ENCODE measurements at places on chromosomes 4 and X.

DNA sequence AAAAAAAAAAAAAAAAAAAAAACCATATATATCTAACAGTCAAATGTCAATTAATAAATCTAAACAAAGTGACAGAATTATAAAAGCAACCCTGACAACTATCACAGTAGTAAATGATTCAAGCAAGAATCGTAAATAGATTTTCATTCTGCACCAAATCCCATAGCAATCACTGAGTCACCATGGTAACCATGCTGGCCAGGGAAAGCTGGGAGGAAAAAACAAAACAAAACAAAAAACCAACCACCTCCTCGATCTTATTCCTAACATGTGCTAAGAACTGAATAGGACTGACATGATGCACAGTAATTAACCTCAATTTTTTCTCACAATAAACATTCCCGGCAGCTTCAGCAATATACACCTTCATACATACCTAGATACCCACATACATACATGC is 30.6 kb upstream of the RAB40A start:
- DNase-seq, result no peak

- no peak for DNase-seq
Measured at GRCh38 chr4:176886135-176886534, 93.4 kb upstream of the VEGFC start.

GRCh38 chrX:38249965-38250364 is 29.3 kb upstream of the SRPX start:
- no peak for DNase-seq

GRCh38 chrX:67610282-67610681 is 66.5 kb downstream of the AR start:
- DNase-seq, result no peak

DNA sequence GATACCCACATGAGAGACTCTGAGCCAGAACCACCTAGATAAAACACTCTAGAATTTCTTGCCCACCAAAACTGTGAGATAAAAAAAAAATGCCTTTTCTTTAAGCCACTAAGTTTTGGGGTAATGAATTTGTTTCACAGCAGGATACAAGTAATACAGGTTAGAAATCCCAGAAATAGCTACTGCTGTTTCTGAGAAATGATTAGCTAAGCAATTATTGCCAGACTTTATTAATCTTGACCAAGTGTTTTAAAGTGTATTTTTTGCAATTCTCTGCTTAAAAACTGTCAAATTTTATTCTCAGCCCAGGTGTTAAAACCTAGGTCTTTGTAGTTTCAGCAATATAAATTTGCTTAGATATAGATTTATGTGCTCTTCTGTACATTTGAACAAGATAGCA is 58.6 kb upstream of the CAPN6 start:
- no peak for DNase-seq

DNA sequence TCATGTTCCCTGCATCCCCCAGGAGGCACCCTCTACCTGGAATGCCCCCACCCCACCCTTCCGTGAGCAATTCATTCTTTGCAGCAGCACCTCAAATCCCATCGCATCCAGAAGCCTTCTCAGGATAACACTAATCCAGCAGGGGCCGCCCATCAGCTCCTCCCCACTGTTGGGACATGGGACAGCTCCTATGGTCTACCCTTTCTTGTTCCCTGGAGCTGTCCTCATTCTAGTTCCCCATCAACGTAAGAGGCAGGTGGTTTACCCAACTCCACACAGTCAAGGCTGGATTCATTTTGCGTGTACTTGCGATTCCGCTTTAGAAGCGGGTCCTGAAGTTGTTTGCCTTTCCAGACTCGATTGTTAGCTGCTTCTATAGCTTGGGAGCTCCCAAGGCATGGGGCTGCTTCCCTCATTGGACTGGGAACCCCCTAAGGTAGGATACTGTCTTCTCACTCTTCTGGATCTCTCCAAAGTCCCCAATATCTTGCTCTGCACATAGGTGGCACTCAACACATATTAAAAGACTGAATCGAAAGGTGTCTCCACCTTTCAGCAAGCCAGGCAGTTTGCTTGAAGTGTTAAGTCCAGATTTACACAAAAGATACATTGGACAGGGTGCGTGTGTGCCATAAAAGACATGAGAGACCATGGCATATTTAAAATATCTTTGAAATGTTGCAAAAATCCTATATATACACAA is 942 bp upstream of the APLN start:
- no peak for DNase-seq

- no peak for DNase-seq
Measured at GRCh38 chrX:27987862-27988646, 6.8 kb upstream of the DCAF8L1 start.

GRCh38 chrX:23788521-23788920 is 5.5 kb downstream of the SAT1 start:
- no peak for DNase-seq

- no peak for DNase-seq
Measured at GRCh38 chr4:108255203-108255747, 86.5 kb upstream of the LEF1 start.

GRCh38 chr4:154720123-154720522 is 23.7 kb upstream of the LRAT start:
- DNase-seq, result no peak

- DNase-seq, result no peak
Measured at GRCh38 chr4:140092094-140092851, 61.7 kb downstream of the MAML3 start.

- DNase-seq, result no peak
Measured at GRCh38 chr4:24001486-24002329, 111.9 kb upstream of the PPARGC1A start.

- DNase-seq, result no peak
Measured at GRCh38 chr4:134465417-134465816, 263.8 kb upstream of the PABPC4L start.

GRCh38 chr4:100738196-100739165 is 220.7 kb upstream of the EMCN start:
- no peak for DNase-seq

DNA sequence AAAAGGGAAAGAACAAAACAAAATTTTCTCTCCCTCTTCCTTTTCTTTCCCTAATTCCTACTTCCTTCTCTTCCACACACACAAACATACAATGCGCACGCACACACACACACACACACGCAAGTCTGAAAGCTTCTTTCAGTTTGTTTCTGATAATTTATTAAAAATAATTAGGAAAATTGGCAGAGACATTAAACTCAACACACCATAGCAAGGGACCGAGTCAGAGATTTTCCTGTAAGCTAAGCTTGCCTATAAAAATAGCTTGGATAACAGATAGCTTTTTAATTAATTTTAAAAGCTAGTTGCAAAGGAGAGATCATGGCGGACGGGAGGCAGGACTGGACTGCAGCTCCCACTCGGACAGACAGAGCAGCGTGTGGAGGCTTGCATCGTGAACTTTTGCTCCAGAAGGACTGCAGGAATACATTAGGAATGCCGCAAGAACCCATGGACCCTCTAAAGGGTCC is 92.6 kb upstream of the MAPK10 start:
- no peak for DNase-seq

DNA sequence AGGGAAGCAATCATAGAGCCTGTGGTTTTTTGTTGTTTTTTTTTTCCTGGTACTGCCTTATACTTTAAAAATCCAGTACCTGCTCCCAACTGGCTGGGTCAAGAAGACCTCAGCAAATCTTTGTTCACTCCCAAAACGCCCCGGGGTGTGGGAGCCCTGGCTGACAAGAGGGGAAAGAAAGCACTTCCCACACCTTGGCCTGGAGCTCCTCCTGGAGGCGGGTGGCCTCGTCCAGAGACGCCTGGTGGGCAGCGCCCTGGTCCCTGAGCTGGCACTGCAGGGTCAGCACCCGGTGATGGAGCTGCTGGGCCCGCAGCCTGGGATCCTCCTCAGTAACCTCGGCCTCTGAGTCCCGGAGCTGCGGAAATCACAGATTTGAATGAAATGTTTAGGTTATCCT is 38.2 kb downstream of the C4orf50 start:
- peak; percentile 59 for DNase-seq

DNA sequence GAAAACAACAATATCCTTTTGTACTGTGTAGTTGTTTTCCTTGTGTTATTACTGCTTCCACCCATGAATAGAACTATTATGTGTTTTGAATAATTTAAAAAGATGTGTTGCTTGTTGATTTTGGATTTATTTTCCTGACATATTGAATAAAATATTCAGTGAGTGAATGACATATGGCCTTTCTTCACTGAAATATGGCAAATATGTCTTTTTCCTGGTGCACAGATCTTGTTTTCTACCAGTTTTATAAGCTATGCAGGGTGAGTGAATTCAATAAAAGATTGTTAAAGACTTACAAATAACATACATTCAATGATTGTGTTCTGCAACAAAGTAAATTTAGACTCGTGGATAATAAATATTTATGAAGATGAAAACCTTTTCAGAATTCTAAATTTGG is 1216.3 kb upstream of the ADGRL3 start:
- DNase-seq, result no peak

DNA sequence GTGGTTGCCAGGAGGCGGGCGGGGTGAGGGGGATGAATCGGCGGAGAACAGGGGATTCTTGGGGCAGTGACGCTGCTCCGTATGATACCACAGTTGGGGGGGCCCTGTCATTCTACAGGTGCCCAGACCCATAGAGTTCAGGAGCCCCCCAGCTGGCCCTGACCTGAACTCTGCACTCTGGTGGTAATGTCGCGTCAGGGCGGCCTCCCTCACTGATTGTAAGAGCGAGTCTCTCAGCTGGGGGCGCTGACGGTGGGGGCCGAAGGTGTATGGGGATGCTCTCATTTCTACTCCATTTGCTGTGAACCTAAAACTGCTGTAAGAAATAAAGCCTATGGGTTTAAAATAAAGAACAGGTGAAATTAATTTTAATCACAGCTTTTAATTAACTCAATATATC is 91.8 kb upstream of the PSAPL1 start:
- DNase-seq, result no peak

- no peak for DNase-seq
Measured at GRCh38 chr4:83732114-83732635, 196.3 kb downstream of the GPAT3 start.

GRCh38 chrX:123167621-123168020 is 16.5 kb upstream of the GRIA3 start:
- no peak for DNase-seq

DNA sequence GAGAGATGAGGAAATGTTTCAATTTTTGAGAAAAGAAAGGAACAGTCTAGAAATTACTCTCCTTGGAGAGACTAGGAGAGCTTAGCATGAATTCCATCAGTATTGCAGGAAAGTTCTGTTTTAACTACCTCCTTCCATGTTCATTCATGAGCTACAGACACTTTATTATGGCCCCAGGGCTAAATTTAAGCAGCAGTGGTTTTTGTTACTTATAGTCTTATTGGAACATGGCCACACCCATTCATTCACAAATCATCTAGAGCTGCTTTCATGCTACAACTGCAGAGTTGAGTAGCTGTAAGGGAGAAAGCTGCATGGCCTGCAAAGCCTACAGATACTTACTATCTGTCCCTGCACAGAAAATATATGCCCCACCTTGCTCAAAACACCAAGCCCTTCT is 81.7 kb downstream of the SHISA3 start:
- no peak for DNase-seq

GRCh38 chr4:100208459-100208858 is 18.2 kb upstream of the DDIT4L start:
- DNase-seq, result no peak

DNA sequence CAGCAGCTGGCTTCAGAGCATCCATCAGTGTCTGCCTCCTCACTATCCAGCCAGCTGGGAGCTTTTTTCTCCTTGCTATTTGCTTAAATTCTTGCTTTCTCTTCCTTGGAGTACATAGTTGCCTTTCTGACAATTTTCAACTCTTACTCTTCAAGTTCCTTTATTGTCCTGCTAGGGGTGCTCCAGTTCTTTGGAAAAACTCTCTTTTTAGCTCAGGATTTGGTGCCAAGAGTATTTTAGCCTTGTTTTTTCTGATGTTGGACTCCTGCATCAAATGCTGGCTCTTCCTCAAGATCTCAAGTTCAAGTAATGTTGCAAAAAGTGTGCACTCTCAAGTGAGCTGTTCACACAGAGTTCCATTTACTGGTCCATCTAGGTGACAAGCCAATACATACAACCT is 126.4 kb downstream of the KDR start:
- DNase-seq, result no peak

- peak; percentile 27 for DNase-seq
Measured at GRCh38 chrX:153816831-153817690, 13.3 kb downstream of the PDZD4 start.

GRCh38 chr4:88999392-88999930 is 57.5 kb downstream of the FAM13A start:
- no peak for DNase-seq

- DNase-seq, result no peak
Measured at GRCh38 chr4:162450531-162451035, 286.8 kb upstream of the FSTL5 start.

- DNase-seq, result no peak
Measured at GRCh38 chr4:89599026-89599425, 237.9 kb downstream of the SNCA start.

GRCh38 chr4:168360271-168360670 is 41.7 kb upstream of the DDX60 start:
- no peak for DNase-seq

GRCh38 chrX:5388087-5388486 is 840.6 kb downstream of the NLGN4X start:
- DNase-seq, result no peak

GRCh38 chr4:33850371-33850902 is 2393.9 kb downstream of the ARAP2 start:
- DNase-seq, result no peak

GRCh38 chrX:52078131-52078530 is 9.1 kb upstream of the MAGED4B start:
- no peak for DNase-seq

DNA sequence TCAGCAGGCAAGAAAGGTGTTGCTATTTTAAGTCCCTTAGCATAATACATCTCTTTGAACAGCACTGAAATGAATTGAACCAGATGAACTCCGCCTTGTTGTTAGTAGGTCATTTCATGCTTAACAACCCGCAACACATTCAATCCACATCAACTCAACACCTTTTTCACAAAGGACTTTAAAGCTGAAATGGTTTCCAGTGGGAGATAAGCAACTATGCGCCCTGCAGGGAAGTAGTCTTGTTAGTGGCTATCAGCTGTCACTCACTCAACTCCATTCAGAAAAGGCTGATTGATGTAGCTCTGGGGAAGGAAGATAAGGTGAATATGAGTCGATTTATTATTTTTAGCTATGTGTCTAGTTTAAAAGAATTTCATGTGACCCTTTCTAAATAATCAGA is 46.0 kb downstream of the ATP8A1 start:
- DNase-seq, result no peak

DNA sequence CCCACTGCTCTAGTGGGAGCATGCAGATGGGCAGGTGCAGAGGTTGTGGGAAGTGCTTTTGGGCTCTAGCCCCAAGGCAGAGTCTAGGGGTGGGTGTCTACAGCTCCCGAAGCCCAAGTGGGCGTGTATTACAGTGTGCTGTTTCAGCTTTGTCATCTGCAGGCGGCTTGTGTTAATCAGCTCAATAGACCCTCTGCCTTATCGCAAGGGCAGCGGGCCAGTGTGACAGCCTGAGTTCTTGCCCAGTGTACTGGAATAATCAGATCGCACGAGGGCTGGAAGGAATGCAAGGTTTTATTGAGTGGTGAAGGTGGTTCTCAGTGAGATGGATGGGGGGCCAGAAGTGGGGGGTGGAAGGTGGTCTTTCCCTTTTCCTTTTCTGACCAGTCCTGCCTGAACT is 529.4 kb upstream of the AMOT start:
- no peak for DNase-seq

- no peak for DNase-seq
Measured at GRCh38 chr4:39626261-39626660, 12.4 kb downstream of the SMIM14 start.

GRCh38 chr4:20017070-20017776 is 234.5 kb upstream of the SLIT2 start:
- DNase-seq, result no peak

Measured in 8988T (cell line).